ENCODE measurements at places on chromosomes 1 and 21. TPM values are rescaled to one million over a fixed set of nuclear protein-coding genes. Genes with fewer than 3 reads are reported as not detected.

TDRD5 gene
- total RNA-seq: not detected

MYBPH gene
- not detected for total RNA-seq

IFT25 gene
- total RNA-seq: 24.0 TPM

FCRL3 gene
- total RNA-seq: 0.10 TPM

MMEL1 gene
- 2.4 TPM for total RNA-seq

FCGR2B gene
- total RNA-seq: 13.6 TPM

SLC26A9 gene
- total RNA-seq: not detected

TEDDM1 gene
- not detected for total RNA-seq

PAFAH2 gene
- total RNA-seq: 4.8 TPM

CZIB gene
- 66.5 TPM for total RNA-seq

SLAMF9 gene
- total RNA-seq: not detected

AGO1 gene
- total RNA-seq: 27.7 TPM

Measured in aorta (tissue), 5 donors.